ENCODE measurements at places on chromosomes 5 and 9. TPM values are rescaled to one million over a fixed set of nuclear protein-coding genes. Genes with fewer than 3 reads are reported as not detected.

The WDR31 gene
- total RNA-seq = 1.00 TPM

The CYSRT1 gene
- 0.55 TPM for total RNA-seq

The ASS1 gene
- 2.6 TPM for total RNA-seq

The PKD2L2 gene
- total RNA-seq = not detected

The DMRT3 gene
- not detected for total RNA-seq

The PFN3 gene
- not detected for total RNA-seq

Measured in activated naive CD8-positive, alpha-beta T cell treated with anti-CD3 and anti-CD28 coated beads, Interleukin-2, amount 10 ng/mL, durations not matched to agents 7 days and 5 days (primary cell).